ENCODE measurements at places on chromosomes 4 and X.

DNA sequence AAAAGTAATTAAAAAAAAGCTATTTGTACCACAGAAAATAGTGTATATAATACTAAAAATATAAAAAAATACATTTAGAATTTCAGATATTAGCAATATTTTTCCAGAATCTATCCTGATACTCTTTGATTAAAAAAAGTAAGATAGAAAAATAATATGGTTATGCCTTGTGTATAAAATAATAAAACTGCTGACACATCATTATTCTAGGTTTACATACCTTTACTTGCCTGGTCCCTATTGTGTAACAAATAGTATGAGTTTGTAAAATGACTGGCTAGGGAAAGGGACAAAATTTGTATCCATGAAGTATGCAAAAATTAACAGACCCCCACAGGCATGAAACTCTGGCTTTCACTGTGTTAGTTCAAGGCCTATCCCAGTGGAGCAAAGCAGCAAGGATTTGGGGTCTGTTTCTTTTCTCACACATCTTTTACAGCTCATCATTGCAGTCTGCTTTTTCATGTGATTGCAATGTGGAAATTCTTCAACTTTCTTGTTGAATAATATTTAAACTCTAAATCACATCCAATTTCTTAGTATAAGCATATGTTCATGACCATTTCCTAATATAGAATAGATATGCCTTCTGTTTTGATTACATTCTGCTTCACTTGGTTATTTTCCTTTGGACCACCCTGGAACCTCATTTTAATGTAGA, 136.7 kb upstream of the PCDH18 start:
- no peak for DNase-seq

DNA sequence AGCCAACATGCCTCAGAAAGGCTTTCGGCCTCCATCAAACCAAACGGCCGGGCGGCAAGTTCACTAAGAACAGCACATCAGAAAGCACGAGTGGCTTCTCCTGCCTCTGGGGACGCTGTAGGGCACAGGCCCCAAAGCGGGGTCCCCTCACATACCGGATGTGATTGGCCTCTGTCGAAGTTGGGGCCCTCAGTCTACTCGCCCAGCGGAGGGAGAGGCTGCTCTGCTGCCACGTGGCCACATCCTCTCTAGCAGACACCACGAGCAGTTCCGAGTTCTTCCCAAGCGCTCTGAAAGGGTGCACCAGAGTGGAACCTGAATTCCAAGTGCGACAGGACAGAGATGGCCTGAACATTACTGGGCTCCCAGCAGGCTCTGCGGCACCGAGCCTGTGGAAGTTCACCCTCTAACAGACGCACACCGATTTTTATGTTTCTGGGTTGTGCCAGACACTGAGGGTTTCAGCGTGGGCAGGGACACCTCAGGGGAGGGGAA, 21.1 kb downstream of the NOP14 start:
- no peak for DNase-seq

DNA sequence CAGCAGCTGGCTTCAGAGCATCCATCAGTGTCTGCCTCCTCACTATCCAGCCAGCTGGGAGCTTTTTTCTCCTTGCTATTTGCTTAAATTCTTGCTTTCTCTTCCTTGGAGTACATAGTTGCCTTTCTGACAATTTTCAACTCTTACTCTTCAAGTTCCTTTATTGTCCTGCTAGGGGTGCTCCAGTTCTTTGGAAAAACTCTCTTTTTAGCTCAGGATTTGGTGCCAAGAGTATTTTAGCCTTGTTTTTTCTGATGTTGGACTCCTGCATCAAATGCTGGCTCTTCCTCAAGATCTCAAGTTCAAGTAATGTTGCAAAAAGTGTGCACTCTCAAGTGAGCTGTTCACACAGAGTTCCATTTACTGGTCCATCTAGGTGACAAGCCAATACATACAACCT, 126.4 kb downstream of the KDR start:
- no peak for DNase-seq

DNA sequence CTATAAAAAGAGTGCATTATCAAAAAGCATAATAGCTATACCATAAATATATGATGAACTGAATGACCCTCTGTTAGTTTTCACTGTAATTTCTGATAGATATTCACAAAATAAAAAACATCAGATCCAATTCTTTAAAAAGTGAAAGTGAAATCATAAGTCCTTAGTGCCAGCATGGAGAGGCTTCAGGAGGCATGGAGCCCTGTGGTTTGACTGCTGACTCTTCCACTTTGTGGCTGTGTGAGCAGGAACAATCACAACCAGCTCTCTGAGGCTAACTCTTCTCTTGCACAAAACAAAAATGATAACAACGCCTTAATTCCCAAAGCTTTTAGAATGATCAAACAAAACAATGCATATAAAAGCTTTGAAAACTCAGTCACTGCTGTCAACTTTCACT, 1143.9 kb downstream of the PDHA2 start:
- no peak for DNase-seq

DNA sequence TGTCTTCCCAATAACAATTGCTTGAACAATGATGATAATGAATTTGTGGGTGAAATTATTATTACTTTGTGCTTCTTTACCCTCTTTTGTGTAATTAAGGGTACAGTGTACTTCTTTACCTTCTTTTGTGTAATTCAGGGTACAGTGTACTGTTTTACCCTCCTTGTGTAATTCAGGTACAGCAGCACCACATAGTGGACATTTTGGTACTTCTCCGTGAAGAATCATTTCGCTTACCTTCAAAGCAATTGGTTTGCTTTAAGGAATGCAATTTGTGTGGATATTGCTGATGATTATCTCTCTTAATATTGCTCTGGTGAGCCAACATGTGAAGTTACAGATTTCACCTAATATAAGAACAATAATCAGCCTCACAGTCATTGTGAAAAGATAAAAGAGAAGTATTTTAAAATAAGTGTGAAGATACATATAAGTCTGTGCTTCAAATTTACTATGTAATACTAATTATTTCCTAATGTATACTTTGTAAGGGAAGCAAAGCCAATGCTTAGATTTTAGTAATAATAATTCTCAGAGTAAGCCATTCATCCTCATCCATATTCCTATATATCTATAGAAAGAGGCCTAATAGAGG, 27.2 kb upstream of the SEC24B start:
- DNase-seq, result no peak

DNA sequence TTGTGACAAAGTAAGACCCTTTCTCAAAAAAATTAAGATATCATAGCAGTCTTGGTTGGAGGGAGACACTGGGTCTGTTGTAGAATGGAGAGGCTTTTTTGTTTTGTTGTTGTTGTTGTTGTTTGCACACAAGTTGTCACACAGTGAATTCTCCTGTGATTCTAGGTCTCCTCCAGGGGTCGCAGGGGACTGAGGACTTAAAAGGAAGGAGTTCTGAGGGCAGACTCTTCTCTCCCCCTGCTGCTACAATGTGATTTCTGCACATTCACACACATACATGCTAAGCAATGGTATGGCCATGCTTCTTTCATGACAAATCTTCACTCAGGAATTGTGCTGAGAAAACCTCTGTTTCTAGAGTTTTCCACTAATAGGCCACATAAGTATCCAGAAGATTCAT, 71.1 kb downstream of the ZNF732 start:
- DNase-seq, result no peak

DNA sequence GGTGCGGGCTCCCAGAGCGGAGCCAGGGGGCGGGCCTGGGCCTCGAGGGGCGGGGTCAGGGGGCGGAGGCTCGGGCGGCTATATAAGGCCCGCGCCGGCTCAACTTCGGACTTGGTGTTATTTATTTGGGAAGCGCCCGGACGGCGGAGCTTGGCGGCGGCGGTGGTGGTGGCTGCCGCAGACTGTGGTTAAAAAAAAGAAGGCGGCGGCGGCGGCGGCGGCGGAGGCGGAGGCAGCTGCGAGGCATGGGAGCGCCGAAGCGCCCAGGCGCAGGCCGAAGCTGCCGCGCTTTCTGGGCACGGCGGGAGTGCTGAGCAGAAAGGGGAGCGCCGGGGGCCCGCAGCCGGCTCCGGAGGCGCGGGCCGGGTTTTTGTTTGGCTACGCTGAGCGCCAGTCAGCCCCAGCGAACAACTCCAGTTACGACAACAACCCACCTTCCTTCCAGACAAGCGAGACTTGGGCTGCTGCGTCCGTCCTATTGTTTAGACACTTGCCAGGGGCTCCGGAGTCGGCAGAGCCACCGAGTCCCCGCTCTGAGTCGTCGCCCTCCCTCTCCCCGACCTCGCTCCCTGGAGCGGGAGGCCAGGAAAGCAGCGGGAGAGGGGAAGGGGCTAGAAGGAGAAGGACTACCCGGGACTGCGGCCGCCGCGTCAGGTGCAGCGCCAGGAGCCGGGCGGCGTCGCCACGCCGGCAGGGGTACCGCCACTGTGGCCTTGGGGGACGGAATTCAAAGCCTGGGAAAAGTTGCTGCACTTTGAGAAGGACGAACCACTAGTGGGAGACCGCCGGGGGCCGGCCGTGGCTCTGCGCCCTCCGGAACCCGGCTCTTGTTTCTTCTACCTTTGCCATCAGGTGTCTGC, at the start of gene SLIT2:
TSS of gene SLIT2 (plus strand) at position 110 of the 860 bp plus-strand sequence. CDS start 1,911 bp downstream, outside the sequence.
- DNase-seq, result no peak

- DNase-seq, result no peak
Observed at GRCh38 chr4:154015578-154015977, 226.7 kb upstream of the SFRP2 start.

DNA sequence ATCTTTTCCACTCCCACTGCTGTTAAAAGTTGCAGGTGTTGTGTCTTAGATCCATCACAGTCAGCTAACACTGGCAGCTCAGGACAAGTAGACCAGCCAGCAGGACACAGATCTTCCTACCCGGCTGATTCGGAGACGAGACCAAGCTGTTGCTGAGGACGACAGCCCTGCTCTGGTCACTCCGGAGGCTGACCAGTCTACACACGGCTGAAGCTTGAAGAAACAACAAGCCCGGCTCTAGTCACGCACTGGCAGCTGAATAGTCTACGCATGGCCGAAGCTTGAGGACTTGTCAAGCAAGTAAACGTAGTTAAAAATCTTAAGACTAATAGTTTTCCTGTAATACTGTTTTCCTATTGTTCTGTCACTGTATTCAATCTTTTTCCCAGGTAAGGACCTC, 1.8 kb downstream of the ACOX3 start:
- no peak for DNase-seq

- no peak for DNase-seq
Observed at GRCh38 chr4:121822047-121822446, 1.6 kb downstream of the CCNA2 start.

GRCh38 chr4:186726426-186727168, 2.9 kb upstream of the FAT1 start:
- DNase-seq, result no peak

GRCh38 chr4:153419673-153420278, 46.4 kb upstream of the TMEM131L start:
- DNase-seq, result no peak

- DNase-seq, result no peak
Observed at GRCh38 chr4:182231496-182231895, 11.7 kb upstream of the TENM3 start.

GRCh38 chr4:37646247-37646646, 39.9 kb downstream of the RELL1 start:
- no peak for DNase-seq

- no peak for DNase-seq
Observed at GRCh38 chr4:164304101-164304639, 449.8 kb upstream of the SMIM31 start.

DNA sequence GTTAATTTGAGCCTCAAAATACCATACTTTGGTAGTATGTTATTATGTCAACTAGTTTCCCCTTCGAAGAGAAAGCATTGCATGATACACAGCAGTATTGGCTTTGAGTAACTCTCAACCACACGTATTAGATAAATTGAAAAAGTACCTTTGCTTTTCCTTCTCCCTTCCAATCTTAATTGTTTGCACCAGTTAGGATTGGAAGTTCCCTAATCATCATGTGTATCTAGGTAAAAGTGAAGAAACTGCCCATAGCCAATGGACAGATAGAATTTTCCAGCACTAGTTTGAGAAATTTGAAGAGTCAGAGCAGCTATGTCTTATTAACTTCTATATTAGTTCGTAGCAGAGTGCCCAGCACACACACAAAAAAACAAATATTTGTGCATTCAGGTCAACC, 241.3 kb downstream of the COX7B2 start:
- DNase-seq, result no peak

DNA sequence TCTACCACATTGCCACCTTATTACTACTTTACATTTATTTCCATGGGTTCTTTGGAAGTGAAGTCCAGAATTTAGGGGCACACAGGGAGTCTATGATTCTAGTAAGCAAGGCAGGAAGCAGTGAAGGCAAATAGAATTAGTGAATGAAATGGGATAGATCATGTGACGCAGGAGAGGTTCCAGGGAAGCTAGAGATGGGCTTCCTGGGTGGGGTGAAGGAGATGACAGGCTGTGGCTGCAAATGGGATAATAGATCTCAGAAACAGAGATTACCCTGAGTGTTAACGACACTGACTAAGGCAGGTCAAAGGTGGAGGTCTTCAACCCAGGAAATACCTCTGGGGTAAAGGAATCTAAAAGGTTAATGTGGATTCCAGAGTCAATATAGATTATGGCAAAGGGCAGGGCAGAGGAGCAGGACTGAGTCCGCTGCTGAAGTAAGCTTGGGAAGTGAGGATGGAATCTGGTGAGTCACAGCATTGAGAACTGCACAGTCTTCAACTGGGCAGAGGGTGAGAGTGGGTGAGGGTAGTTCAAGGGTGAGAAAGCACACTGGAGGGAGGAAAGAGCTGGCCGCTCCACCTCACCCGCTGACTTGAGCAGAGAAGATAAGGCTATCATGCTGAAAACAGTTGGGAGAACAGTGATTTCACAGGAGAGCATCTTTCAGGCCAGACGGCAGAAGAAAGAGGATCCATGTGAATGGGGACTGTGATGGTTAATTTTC, 70.8 kb downstream of the ANXA3 start:
- DNase-seq, result no peak

GRCh38 chrX:47156611-47157520, 11.8 kb downstream of the RBM10 start:
- DNase-seq, result no peak

DNA sequence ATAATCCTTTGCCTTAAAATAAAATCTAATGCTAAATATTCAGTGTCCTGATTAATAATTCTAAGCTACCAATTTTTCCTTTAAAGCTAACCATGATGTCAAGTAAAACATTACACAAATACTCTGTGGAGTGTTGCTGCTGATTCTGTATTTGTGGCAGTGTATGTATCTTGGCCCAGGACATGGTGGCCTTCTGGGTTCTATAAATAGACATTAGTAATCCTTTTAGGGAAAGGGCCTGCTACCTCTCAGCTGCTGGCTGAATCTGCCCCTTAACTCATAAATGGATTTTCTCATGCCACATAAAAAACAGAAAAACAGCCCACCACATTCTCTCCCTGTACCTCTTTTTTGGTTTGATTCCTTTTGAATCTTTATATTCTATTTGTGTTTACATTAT, 1.2 kb upstream of the XK start:
- DNase-seq, result no peak

GRCh38 chr4:123659262-123659661, 262.7 kb downstream of the SPRY1 start:
- no peak for DNase-seq

DNA sequence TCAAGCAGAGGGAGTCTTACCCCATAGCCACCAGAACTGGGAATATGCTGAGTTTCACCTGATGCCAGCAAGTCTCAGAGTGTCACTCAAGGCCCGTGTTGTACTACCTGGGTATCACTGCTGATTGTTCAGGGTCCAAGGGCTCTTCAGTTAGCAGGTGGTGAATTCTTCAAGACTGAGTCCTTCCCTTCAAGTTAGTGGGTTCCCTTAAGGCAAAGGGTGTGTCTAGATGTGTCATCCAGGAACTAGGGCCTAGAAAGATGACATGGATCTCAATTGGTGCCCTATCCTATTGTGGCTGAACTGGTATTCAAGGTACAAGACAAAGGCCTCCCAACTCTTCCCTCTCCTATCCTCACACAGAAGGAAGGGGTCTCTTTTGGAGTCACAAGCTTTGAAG, 159.9 kb upstream of the DIPK2B start:
- no peak for DNase-seq
